ENCODE measurements at places on chromosomes 7 and 10.

- no peak for DNase-seq
These were observed 99.7 kb upstream of the ZEB1 start for GRCh38 chr10:31219306-31219705.

DNA sequence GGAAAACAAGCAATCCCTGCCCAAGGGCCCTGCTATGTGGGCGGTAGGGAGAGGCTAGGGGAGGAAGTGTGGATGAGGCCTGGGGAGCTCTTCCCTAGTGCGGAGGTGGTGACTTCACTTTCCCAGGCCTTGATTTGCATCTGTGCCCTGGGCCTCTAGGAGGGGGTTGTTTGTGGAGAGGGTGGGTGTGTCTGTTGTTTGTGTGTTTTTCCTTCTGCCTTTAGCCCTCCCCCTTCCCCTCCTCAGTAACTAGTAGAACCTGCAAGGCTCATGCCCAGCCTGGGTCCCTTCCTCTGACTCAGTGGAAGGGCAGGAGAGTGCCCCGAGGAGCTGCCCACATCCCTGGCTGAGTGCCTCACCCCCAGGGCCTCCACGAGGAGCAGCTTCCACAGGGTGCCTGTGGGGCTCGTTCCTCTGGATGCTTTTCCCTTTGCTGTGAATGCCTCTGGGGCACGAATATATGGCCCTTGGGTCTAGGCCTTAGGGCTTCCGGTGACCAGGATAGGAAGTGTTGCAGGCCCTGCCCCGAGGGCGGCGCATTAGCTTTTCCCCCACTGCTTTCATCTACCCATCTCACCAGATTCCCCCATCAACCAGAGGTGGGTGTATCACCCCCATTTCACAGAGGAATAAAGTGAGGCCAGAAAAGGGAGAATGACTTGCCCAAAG is 89.4 kb upstream of the DUSP5 start:
- DNase-seq: no peak

DNA sequence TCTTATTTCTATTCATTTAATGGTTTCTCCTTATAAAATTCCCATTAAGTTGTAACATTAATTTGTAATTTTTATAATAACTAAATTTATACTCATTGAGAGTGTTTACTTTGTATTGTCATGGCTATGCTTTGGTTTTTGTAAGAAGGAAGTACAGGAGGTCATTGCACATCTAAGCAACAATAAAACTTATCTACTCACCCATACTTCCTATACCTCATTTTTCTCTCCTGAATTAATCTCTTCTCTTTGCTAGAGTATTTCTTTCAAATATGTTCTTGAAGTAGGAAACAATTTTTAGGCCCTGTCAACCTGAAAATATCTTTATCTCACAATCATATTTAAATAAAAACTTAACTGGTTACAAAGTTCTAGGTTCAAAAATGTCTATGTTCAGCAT is 95.4 kb upstream of the WDR11 start:
- no peak for DNase-seq

DNA sequence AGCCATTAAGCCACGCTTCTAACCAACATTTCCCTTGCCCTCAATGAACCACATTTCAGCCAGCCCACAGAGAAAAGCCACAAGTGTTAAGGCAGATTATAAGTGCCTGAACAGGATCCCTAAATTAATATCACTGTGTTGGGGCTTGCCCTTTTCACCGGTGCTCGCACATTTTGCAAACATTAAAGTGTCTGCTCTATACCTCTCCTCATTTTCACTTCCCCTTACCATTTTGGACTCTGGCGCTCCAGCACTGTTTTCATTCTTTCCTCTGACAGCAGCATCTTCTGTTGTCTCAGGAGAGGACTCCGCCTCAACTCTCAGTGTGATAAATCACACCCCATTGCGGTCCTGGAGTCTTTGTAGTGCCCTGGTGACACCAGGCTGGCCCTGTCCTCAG is 274.2 kb downstream of the BAMBI start:
- DNase-seq: no peak

DNA sequence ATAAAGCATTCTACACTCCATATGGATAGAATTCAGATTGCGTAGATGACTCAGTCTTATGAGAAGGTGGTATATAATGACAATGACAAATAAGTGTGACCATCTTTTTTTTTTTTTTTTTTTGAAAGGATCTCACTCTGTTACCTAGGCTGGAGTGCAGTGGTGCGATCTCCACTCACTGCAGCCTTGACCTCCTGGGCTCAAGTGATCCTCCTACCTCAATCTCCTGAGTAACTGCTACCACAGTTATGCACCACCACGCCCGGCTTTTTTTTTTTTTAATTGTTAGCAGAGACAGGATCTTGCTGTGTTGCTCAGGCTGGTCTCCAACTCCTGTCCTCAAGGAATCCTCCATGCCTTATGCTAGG is 43.2 kb upstream of the NRP1 start:
- no peak for DNase-seq

DNA sequence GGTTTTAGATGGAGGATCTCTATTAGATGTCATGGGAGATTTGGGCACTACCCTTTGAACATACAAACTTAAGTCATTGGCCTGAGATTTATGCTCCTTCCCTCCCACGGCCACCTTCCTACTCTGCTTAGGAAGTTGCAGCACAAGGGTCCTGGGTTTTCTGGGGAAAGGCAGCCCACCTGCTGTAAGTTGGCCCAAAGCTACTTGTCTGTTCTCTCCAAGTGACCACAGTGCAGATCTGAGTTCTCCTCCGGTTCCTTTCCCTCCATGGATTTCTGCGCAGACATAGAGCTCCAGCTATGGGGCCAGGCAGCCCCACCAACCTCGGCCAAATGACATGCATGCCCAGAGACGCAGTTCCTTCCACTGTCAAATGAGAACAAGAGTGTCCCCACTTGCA is 12.8 kb upstream of the C10orf53 start:
- no peak for DNase-seq

DNA sequence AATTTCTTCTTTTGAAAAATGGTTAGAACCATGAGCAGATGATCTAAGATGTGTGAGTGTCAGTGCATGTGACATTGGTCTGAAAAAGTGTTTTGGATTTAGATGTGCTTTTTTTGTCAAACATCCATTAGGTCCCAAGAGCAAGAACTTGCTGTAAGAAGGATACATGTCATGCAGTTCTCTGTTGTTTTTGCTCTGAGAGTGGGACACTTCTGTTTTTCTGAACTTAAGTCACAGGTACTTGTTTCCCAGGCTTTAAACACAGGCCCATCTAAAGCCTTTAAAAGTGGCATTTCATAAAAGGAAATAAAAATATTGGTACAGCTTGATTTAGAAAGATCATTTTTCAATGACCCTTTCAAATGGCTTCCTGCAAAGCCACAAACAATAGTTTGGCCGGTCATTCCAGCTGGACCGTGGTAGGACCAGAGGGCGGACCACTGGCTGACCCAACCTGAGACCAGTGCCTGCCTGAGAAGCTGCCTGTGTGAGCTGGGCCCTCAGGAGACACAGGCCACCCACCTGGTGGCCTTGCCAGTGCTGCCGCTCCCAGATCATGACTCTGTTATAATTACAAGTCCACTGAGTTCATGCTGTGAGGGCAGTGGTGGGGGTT is 92.7 kb downstream of the EEPD1 start:
- no peak for DNase-seq

DNA sequence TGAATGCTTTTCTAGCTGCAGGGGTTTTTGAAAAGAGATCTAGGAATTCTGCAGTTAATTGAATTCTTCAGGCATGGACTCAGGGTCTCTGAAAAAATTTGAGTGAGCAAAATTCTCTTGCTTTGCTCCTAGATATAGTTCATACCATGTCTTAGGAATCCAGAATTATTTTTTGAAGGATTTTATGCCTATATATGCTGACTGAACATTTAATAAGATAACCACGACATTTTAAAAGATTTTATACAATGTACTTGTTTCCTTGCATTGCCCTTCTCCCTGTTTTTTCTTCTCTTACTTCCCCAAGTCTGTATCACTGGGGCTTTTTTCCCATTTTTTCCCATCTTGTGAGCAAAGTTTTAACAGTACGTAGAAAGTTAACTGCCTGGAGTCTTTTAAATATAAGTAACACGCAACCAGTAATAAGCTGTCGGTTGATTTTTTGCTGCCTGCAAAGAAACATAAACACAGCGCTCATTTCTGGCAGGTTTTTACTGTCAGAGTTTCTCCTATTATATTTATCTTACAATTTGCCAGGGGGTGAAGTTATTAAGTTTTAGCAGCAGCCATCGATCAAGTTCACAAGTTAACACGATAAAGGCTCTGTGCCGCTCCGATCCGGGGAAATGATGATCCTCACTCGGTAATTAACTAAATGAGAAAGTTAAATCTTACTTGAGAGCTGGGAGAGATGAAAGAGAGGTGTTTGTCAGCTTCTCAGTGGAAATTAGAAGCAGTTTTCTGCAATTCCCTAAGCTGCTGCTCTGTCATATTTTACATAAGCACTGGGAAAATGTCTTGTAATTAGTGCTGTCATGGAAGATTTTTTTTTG is 81.0 kb downstream of the POLL start:
- DNase-seq: no peak

DNA sequence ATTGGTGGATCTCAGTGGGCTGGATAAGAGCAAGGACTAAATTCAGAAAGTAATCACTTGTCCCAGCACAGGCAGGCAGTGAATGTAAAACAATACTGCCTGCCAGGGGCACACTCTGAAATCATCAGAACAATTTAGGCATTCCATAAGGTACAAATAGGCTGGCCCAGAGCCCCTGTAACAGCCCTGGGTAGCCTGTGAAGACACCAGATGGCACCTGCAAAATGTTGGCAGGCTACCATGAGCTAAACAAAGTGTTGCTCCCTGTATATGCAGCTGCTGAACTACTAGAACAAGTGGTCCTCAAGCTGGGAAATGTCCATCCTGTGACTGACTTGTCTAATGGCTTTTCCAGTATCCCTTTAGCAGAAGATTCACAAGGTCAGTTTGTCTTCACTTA is 3.0 kb upstream of the PRSS37 start:
- DNase-seq: no peak

GRCh38 chr7:50366311-50366710 is 61.8 kb downstream of the IKZF1 start:
- no peak for DNase-seq

DNA sequence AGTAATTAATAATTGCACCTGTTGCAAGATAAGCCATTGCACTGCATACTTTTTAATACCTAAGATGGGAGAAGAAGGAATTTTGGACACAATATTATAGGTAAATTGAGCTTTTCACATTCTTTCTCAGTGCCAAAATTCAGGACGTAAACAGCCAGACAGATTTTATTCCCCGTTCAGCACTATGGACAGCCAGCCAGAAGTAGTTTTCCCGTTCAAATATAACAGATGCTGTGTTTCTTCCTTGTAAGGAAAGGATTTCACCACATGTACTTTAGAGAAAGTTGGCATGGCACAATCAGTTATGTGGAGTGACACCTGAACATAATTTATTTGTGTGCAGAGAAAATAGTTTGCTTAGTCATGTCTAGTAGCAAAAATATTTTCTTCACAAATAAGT is 34.8 kb downstream of the SEMA3E start:
- no peak for DNase-seq

DNA sequence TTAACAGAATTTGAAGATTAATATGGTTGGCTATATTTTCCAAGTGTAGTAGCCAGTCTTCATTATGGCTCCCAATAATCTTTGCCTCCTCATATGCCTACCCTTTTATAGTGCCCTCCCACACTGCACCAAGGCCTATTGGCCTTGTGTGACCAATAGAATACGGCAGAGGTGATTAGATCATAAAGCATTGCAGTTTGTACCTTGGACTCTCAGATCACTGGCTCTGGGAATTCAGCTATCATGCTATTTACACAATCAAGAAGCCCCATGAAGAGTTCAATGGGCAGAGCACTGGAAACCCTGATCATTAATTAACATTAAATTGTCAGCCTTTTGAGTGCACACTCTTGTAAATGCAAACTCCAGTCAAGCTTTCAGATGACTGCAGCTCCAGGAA is 154.5 kb upstream of the MAGI2 start:
- DNase-seq: no peak

- no peak for DNase-seq
These were observed 109.1 kb downstream of the MTERF1 start for GRCh38 chr7:91771394-91771793.

- DNase-seq: no peak
These were observed 123.9 kb upstream of the ZMIZ1 start for GRCh38 chr10:78944723-78945312.

- DNase-seq: no peak
These were observed 2.4 kb downstream of the OTUD1 start for GRCh38 chr10:23441251-23441650.

DNA sequence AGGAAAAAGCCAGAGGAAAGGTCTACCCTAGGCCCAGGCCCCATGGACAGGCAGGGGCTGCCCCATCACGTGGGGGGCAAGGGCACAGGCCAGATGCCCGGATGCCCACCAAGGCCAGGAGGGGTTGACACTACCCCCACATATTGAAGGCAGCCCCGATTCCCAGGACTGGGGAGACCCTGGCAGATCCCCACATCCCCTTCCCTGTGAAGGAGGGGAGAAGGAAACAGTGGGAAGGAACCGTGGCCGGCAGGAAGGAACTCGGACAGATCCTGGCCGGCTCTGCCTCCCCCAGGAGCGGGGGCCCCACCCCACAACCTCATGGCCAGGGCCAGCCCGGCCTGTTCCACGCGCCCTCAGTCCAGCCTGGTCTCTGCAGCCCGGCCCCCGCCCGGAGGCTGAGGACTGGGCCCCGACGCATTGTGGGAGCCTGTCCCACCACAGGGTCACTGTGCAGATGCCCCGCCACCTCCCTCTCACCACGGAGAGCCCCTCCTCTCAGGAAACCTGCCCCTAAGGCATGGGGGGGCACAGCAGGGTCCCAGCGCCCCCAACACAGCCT is 41.3 kb downstream of the PAPOLB start:
- no peak for DNase-seq

- DNase-seq: no peak
These were observed 498.1 kb downstream of the PLXNA4 start for GRCh38 chr7:132077971-132078685.

DNA sequence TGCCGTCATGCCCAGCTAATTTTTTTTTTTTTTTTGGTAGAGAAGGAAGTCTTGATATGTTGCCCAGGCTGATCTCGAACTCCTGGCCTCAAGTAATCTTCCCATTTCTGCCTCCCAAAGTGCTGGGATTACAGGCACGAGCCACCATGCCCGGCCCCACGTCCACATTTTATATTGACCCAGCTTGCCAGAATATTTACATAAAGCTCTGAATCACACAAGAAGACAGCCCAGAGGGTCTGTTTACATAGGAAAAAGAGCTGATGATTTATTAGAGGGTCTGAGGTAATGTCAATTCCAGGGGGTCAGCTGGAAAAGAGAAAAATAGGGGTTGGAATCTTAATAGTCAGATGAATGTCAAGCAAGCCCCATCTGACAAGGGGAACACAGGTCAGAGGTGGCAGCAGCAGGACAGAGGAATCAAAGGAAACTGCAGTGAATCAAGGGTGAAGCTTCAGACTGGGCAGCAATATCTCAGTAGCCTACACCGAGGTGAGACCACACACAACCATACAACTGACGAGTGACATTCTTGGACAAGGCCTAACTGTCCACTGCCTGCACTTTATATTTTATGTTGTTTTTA is 15.8 kb upstream of the SLF2 start:
- no peak for DNase-seq

GRCh38 chr7:140242057-140243031 is 65.6 kb upstream of the KDM7A start:
- DNase-seq: no peak

- DNase-seq: no peak
These were observed 53.1 kb downstream of the TEX36 start for GRCh38 chr10:125629758-125630376.
